ENCODE measurements at places on chromosomes 11 and 22. TPM values are rescaled to one million over a fixed set of nuclear protein-coding genes. Genes with fewer than 3 reads are reported as not detected.

DNA sequence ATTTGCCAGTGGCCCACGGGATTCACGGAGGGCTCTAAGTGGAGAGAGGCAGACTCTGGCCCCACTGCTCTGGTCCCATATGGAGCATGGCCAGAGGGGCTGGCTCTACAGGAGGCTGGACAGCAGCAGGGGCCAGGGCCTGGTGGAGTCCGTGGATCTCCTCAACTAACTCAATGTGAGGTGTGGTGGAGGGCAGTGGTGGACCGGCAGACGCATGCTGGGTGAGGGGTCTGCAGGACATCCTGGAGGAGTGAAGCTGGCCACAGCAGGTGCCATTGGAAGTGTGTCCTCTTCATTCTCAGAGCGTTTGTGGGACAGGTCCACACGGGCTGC is 15.6 kb downstream of the IGF2 start:
- DNase-seq: no peak

DNA sequence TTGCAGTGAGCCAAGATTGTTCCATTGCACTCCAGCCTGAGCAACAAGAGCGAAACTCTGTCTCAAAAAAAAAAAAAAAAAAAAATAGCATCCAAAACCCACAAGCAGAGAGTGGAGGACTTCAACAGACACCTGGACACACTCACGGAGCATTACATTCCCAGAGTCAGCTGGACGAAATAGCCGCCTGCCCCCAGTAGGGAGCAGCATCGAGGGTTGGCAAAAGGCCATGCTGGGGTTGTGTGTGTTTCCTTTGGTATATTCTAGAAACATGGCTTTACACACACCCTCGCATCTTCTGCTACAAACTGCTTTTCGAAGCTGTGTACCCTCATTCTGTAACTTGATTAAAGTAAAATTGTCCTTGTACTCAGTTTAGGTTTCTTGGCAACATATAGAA is 5.3 kb downstream of the ADA2 start:
- peak; percentile 40 for DNase-seq

The RGL4 gene
- not detected for total RNA-seq

GRCh38 chr11:27907530-27907929 is 200.4 kb downstream of the KIF18A start:
- no peak for DNase-seq

The A4GALT gene
- total RNA-seq: 18.8 TPM
